ENCODE measurements at places on chromosomes 2 and 18.

GRCh38 chr2:220670511-220670910 lies 901.6 kb downstream of the EPHA4 start:
- DNase-seq, result no peak

- no peak for DNase-seq
These were observed 29.4 kb upstream of the RTTN start for GRCh38 chr18:70234667-70235459.

DNA sequence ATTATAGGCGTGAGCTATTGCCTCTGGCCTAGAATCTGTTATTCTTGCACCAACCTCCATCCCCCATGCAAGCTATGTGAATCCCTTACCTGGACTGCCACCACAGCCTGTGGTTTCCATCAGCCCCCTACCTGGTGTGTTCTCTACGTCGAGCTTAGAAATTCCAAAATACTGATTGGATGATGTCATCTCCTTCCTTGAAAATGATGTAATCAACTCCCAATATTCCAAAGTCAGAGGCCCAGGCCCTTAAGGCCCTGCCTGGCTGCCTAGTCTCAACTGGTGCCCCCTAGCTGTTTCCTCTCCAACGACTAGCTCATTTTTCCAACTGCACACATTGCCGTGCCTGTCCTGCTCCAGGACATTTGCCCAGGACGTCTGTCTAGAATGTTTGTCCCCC lies 41.3 kb upstream of the GBX2 start:
- DNase-seq, result no peak

- DNase-seq, result no peak
These were observed 140.3 kb downstream of the RPIA start for GRCh38 chr2:88831792-88832248.

GRCh38 chr2:174836377-174836994 lies 72.2 kb upstream of the CHRNA1 start:
- no peak for DNase-seq

- no peak for DNase-seq
These were observed 95.9 kb downstream of the EPB41L5 start for GRCh38 chr2:120108749-120109148.

DNA sequence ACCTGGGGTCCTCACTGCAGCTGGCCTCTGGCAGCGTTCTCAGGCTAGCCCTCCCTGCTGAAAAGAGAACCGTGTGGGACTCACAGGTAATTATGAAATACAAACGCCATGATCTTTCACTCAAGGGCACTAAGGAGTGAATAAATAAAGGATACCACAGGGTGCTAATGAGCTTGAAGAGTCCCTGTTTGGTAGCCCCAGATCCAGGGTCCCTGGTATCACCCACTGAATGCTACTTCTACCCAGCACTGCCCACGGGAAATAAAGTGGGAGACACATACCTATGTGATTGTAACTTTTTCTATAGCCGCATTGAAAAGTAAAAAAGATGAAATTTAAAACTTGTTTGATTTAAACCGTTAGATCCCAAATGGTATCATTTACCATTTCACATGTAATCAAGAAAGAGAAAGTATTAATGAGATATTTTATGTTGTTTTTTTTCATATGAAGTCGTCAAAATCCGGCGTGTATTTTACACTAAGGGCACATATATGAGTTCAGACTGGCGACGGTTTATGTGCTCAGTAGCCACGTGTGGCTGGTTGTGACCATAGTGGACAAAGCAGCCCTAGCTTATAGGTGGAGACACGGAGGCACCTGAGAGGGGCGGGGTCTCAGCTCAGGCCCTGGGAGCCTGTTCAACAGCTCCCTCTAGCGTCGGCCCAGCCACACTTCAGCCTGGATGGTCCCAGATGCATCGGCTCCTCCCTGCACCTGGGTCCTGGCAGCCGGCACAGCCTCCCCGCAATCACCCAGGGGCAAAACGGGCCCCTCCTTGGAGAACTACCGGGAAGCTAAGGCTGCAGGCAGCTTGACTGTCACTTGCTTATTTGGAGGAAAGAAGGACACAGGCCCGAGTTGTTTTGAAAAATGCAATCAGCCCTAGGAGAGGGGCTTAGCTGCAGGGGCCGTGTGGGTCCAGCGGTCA lies 39.2 kb downstream of the ODC1 start:
- peak; percentile 51 for DNase-seq

DNA sequence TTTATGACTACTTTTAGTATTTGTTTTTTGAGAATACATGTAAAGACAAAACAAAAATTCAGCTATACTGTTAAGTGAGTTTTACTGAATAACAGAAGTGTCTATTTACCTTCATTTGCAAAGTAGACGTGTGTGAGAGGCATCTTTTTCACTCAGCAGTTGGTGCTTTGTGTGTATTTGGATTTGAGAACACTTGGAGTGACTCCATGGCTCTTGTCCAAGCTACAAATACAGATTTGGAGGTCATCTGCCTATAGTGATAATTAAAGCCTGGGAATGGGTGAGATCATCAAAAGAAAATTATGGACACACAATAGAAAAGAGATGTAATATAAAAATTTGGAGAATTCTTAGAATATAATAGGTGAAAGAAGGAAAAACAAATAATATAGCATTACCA lies 6.2 kb downstream of the NAB1 start:
- DNase-seq, result no peak

- no peak for DNase-seq
These were observed 26.6 kb downstream of the MYL1 start for GRCh38 chr2:210288408-210288807.

- DNase-seq, result no peak
These were observed 555.6 kb downstream of the CCDC85A start for GRCh38 chr2:56739413-56739812.

DNA sequence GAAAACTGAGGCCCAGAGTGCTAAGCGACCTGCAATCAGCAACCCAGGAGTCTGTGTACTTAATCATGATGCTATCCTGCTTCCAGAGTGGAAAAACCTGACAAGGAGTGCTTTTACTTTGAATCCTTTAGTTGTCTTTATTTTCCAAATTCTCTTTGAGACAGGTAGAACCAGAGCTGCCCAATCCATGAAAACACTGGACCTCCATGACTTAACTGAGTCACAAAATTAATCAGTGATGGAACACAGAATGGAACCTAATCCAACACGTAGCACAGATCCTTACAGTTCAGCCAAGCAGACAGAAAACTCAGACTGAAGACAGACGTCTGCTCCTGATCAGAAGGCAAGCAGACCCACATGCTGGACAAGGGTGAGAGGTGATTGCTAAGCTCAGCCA lies 175.6 kb downstream of the BCL11A start:
- no peak for DNase-seq

DNA sequence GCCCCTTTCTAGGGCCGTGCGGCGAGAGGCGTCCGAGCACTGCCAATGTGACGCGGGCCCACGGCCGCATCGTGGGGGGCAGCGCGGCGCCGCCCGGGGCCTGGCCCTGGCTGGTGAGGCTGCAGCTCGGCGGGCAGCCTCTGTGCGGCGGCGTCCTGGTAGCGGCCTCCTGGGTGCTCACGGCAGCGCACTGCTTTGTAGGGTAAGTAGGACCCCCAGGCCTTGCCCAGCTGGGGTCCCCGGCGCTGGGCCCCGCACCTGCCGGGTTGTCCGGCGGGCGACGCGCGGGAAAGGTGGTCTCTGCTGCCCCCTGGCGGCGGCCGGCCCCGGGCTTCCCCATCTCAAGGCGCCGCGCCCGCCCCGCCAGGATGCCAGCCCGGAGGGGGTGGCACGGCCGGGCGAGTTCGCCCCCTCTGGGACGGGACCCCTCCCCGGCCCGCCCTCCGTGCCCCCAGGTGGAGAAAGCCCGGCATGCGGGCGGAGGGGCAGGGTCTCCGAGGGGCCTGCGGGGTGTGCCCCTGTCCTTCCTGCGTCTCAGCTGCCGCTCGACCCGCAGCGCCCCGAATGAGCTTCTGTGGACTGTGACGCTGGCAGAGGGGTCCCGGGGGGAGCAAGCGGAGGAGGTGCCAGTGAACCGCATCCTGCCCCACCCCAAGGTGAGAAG lies 1.9 kb downstream of the PRSS56 start:
- peak; percentile 24 for DNase-seq

DNA sequence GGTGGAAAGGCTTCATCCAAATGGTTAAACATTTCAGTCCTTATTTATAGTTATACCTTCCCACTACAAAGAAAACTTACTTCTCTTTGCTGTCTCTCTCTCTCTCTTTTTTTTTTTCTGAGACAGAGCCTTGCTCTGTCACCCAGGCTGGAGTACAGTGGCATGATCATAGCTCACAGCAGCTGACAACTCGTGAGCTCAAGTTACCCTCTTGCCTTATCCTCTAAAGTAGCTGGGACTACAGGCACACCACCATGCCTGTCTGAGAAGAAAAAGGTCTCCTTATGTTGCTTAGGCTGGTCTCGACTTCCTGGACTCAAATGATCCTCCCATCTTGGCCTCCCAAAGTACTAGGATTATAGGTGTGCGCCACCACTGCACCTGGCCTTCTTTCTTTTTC lies 32.3 kb upstream of the OLA1 start:
- no peak for DNase-seq

DNA sequence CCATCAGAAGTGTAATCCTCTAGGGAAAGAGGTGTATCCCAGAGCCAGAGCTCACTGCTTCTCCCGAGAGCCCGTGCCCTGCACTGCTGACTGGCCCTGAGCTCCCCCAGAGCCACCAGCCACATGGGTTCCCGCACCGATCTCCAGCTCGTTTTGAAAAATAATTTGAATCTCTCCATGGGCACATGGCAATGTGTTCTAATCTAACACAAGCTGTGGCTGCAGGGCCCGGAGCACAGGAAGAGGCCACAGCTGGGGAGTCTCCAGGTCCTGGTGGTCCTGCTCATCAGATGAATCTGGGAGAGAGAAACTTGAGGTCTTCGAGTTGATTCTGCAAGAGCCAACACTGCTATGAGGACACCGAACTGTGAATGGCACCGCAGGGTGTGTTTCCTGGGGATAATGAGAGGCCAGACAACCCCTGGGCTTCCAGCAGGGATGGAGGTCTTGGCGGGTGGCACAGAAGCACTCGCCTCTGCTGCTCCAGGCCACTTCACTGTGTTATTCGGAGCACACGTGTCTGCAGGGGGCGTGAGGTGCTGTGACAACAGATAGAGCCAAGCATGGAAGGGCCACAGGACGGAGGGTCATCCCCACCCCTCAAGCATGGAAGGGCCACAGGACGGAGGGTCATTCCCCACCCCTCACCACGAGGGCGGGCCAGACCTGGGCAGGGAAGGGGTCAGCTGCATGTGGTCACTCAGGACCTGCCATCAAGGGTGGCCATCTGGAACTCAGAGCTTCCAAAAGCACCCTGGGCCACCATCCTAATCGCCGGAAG lies 196.8 kb downstream of the NDUFA10 start:
- no peak for DNase-seq

GRCh38 chr2:182726473-182726872 lies 10.4 kb downstream of the DNAJC10 start:
- DNase-seq, result no peak

GRCh38 chr18:45539491-45539891 lies 75.8 kb upstream of the SLC14A2 start:
- DNase-seq, result no peak

DNA sequence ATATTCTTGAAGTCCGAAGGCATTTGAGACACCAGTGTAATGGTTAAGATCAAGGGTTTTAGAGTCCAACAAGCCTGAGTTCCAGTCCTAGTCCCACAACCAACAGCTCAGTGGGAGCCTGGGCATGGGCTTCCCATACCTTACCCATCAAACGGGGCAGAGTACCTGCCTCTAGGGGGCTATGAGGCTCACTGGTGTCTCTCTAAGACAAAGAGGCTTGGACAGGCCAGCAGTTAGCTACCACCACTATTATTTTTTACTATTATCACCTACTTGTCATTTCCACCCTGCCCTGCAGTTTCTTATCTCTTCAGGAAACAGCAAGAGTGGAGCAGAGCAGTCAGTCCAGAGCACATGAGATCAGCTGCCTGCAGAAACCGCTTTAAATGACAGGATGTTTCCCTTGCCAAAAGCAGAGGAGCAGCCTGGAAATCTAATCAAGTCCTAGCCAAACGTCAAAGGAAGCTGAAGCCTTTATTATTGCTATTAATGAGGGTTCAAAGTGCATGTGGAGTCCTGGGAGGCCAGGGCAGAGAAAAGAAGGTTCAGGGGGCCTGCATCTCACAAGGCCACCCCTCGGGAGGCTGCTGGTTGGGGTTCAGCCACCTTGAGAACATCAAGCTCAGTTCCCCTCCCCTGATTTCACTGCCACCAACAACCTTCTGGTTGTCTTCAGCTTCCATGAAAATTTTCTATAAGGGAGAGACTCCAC lies 66.6 kb downstream of the STPG4 start:
- DNase-seq, result no peak

- DNase-seq, result no peak
These were observed 73.9 kb downstream of the ARL4C start for GRCh38 chr2:234422981-234423431.

DNA sequence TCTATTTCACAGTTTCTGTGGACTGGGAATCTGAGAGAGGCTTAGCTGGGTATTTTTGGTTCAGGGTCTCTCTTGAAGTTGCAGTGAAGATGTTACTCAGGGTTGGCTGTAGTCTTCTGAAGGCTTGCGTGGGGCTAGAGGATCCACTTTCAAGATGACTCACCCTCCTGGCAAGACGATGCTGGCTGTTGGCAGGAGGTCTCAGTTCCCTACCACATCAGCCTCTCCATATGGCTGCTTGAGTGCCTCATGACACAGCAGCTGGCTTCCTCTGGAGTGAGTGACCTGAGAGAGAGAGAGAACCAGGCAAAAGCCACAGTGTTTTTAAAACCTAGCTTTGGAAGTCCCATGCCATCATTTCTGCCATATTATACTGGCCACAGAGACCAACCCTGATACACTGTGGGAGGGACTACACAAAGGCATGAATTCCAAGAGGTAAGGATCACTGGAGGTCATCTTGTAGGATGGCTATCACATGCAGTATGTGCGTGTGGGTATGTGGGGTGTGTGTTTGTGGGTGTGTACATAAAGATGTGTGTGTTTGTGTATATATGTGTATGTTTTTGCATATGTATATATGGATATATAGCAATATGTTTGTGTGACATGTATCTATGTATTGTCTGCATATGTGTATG lies 25.1 kb downstream of the DNPEP start:
- no peak for DNase-seq

DNA sequence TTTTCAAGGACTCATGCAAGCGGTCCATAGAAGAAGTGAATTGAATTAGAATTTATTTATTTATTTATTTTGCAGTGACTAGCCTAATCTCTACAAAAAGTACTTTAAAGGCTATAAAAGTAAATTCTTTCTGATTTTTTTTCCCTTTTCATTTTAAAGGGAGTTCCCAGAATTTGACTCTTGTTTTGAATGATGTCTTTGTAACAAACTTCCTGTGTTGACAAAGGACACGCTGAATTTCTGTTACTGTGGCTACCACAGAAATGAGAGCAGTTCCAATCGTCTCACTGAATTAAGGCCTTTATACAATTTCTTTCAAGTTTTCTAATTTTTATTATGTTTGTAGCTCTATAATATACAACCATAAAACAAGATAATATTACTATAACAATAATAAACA lies 46.3 kb upstream of the LPIN2 start:
- no peak for DNase-seq
